T-helper 9 cell (primary cell): ENCODE measurements at places on chromosomes 5 and 9.
A peak's percentile ranks its signal among the peaks of the same experiment; 100 is the strongest.

GRCh38 chr5:147879784-147880183, 1.3 kb downstream of the SCGB3A2 start:
- no peak for DNase-seq

- DNase-seq, result no peak
Observed at GRCh38 chr5:19175776-19176570, 812.0 kb downstream of the CDH18 start.

- no peak for DNase-seq
Observed at GRCh38 chr5:38807570-38808483, 38.0 kb upstream of the OSMR start.

- DNase-seq, result no peak
Observed at GRCh38 chr5:101425339-101425859, 522.3 kb upstream of the ST8SIA4 start.

DNA sequence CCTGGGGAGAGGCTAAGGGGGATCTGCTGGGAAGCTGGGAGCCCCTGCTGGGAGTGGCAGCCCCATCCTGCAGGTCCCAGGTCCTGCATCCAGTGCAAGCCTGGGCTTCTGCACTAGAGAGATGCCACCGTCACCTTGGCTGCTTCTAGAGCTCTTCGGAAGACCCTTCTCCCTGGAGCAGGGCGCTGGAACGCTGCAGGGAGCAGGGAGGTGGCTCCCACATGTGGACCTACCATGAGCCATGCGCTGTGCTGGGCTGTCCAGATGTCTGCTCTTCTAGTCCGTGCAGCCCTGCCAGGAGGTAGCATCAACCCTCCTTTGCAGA, 90.9 kb upstream of the PHYKPL start:
- no peak for DNase-seq

DNA sequence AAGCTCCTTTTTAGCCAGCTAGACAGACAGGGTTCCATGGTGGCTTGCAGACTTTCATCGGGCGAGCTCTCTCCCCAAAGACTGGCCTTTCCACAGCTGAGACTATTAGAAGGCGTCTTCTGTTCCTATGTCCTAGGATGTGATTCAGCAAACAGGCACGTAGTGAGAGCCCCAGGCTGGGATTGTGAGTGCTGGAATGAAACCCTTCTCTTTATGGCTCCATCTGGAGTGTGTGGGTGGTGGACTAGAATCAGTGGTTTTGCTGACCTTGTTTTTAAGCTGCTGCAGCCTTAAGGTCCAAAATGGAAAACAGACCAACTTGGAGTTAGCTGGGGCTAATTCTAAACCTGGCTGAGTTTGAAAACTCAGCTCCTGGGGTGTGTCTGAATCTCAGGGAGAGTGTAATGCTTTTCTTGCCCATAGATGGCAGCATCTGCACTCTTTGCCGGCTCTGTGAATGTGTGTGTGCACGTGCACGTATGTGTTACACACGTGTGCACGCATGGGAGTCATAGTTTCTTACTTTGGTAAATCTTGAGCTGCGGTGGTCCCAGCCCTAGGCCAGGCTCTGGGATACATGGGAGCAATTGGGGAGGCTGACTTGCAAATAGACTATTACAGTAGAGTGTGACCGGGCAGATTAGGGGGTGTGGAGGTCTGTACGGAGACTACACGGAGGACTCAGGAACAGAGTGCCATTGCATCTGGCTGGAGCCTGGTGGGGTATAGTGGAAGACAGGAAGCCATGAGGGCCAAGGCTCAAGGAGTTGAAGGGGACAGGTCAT, 10.7 kb downstream of the GSN start:
- no peak for DNase-seq

DNA sequence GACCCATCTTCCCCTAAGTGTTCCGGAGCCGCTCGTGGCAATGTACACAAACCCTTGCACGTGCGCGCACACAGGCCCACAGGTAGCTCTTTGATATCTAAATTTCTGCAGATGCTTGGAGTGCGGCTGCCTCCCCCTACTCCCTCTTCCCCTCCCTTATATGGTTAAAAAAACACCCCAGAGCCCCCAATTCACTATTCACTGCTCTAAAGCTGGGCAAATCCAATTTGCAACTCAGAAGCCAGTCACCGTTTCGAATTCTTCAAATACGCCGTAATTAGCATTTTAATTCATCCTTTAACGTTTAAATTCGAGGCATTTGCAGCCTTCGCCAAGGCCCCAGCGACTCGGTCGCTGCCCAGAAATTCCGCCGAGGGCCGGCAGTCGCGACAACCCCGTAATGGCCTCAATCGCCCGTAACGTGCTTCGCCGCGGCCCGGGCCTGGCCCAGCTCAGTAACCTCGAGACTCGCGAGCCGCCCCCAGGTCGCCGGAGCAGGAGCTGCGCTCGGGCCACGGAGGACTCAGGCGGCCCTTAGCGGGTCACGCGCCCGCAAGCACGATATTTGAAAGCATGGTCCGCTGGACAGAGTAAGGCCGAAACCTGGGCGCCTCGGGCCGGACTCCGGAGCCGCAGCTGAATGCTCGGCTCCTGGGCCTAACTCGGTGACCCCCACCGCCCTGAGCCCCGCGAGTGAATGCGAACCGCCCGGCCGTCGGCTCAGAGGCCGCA, 1.3 kb downstream of the IRX2 start:
- DNase-seq, result no peak

DNA sequence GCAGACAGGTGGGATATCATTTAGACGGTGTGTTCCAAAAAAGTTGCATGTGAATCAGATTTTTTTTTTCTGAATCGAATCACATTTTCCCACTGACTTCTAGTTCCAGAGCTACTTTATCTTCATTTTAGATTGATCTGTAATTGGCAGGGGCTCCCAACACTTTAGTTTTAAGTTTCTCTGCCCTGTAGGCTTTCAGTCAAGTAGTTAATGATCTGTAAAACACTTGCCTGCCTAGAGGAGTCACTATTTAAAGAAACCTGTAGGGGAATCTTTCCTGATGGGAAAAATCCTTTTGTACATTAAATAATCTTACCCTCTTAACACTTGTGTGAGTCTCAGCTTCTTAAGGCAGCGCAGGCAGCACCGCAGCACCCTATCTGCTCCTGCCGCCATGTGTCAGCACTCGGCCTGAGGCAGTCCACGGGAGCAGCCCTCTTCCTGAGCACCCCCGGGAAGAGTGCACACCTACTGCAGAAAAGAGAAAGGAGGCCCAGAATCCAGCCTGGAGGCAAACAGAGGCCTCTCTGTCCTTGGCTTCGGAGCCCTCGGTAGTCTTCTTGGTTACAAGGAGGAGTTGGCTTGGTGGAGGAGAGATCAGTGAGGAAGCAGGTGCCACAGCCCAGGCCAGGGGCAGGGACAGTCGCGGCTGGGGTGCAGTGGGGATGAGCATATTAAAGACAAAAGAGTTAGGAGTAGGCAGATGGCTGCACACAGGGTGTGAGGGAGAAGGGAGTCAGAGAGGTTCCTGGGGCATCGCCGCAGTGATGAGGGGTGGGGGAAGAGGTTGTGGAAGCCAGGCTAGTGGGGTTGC, 209.3 kb downstream of the GAPVD1 start:
- DNase-seq, result no peak

GRCh38 chr5:87411973-87412629, 629 bp downstream of the CCNH start:
- peak; percentile 4 for DNase-seq

- DNase-seq, result no peak
Observed at GRCh38 chr5:110269478-110270142, 456.9 kb downstream of the TMEM232 start.

DNA sequence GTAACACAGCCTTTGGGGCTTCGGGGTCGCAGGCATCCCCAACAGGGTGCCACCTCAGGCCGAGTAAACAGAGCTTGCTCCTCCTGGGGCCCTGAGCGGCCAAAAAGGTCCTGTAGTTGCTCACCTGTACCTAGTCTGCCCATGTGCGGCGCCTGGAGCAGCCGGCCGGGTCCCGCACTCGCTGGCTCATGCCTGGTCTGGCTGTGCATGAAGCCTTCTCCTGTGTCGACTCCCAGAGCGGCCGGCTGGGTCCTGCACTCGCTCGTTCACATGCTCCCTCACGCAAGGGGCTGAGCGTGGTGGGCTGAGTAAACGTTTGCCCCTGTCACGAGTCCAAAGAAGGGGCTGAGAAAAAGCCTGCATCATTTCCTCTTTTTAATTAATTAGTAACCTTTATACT, 162.4 kb upstream of the TUT7 start:
- no peak for DNase-seq

DNA sequence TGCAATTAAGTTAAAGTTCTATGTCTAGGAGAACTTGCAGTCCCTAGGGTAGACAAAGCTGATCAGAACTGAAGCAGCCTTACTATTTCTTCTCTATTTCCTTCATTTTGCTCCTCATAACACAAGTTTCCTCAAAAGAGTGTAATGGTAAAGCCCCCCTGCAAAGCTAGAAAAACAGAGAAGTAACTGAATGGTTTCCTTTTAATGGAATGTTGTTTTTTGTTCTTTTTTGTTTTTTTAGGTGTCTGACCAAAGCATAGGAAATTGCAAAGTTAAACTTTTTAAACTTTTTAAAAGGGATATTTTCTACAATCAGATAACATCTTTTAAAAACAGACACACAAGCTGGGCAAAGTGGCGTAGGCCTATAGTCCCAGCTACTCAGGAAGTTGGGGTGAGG, 145.7 kb downstream of the TLE1 start:
- DNase-seq, result no peak

DNA sequence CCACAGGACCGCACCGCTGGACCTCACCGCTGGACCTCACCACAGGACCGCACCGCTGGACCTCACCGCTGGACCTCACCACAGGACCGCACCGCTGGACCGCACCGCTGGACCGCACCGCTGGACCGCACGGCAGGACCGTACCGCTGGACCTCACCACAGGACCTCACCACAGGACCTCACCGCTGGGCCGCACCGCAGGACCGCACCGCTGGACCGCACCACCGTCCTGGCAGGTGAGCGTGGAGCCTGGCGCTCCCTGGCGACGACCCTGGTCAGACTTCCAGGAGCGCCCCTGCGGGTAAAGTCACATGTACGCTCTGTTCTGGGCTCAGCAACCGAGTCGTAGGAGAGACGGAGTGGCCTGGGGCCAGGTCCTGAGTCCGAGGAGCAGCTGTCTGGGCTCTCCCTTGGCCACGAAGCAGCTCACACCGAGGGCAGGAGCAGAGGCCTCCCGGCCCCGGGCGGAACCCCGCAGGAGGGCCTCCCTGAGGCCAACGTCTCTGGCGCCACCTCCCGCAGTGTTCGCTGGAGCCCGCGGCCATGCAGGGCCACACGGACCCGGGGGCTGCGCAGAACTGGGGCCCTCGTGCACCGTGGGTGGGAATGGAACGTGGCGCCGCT, 30.5 kb downstream of the MRPL36 start:
- no peak for DNase-seq

GRCh38 chr5:122163121-122164069, 34.0 kb downstream of the ZNF474 start:
- no peak for DNase-seq
